ENCODE measurements at places on chromosomes 5 and 9.

- no peak for DNase-seq
Measured at GRCh38 chr5:40945111-40945510, 35.8 kb downstream of the C7 start.

DNA sequence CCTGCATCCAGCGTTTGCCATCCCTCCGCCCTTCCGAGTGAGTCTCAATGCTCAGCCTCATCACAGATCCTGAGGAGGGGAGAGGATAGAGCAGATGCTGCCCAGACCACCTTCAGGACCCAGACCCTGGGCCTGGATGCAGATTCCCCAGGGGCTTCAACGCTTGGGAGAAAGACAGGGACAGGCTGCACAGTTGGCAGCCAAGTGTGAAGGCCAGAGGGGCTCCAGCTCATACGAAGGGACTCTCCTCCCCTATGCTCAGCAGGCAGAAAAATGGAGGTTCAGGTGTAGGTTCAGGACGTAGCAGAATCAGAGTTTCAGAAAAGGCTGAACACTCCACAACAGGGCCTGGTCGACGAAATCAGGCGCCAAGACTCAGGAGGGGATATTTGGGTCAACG lies 378.5 kb upstream of the IRX1 start:
- DNase-seq = no peak

DNA sequence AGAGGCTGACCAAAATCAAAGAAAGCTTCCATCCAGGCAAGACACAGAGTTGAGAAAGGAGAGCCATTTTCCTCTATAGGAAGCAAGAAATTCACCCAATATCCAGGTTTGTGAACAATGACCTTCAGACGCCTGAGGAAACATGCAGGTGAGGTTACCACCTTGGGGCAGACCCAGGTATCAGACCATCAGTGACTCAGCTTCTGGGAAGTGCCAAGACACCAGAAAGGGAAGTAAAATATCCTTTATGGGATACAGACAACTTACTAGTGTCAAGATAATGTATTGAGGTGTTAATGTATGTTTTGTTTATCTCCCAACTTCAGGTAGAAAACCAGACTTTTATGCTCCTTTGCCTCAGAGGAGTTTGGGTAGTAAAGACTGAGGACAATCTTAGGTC lies 2.2 kb upstream of the DTWD2 start:
- no peak for DNase-seq

DNA sequence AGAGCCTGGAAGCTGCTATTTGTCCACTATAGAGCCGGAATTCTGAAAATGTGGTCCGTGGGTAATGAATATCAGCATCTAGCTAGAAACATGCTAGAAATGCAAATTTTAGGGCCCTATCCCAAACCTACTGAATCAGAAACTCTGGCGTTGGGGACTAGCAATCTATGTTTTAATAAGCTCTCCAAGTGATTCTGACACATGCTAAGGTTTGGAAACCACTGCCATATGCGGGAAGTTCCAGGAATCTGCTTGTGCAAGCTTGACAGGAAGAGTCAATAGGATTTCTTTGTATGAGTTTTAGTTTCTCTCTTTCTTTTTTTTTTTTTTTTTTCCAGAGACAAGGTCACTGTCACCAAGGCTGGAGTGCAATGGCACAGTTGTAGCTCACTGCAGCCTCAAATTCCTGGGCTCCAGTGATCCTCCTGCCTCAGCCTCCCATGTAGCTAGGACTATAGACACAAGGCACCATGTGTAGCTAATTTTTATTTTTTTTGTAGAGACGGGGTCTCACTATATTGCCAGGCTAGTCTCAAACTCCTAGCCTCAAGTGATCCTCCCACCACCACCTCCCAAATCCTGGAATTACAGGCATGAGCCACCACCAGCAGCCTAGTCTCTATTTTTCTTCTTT lies 26.4 kb upstream of the CARNMT1 start:
- DNase-seq = no peak

DNA sequence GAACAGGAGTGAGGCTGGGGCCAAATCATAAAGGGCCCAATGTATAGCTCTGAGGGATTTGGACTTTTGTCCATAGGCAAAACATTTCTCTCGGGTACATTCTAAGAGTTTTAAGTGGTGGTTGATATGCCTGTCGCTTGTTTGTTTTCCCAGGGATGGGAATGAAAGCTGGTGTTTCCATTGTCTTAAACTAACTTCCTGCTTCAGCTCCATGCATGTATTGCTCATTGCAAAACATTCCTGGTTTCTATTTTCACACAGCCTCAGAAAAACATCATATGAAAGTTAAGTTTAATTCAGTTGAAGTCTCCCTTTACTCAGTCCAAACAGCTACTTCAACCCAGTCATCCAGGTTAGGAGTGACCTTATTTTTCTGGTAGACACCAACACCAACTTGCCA lies 235.0 kb downstream of the ACTL7B start:
- no peak for DNase-seq

- DNase-seq = no peak
Measured at GRCh38 chr5:127810707-127811490, 107.7 kb downstream of the CCDC192 start.
